Cortex of kidney (tissue), 1 donor: ENCODE measurements at places on chromosomes 6 and 20.

GRCh38 chr20:40207655-40208054 lies 481.4 kb downstream of the MAFB start:
- DNase-seq: no peak

DNA sequence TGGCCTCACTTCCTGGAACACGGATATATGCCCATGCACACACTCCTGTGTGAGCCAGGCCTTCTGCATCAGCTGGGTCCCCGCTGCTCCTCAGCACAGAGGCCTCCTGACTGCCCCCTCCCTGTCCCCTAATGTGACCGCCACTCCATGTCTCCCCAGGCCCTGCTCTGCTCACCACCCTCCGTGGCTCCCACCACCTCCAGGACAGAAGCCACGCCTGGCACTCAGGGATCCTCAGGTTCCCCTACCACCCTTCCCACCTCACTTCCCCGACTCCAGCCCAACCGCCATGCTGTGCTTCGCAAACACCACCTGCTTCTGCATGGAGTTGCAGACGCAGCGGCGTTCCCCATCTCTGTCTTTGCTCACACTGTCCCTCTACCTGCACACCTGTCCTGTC lies 4.3 kb upstream of the SRC start:
- no peak for DNase-seq

DNA sequence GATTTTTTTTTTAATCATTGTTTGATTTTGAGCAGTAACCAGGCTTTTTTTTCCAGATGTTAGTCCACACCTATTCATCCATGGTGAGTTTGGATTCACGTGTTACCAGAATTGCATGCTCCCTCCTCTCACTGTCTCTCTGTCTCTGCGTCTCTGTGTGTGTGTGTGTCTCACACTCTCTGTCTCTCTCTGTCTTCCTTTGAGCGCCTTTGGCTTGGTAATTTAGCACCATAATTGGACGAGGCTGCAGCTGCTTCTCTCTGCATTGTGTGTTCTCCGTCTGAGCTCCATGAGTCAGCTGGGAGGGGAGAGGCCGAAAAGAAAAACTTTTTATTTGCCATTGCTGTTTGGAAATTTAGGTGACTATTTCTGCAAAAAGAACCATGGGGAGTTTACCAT lies 3.4 kb downstream of the TFAP2B start:
- no peak for DNase-seq

GRCh38 chr6:133040094-133040802 lies 200.9 kb upstream of the EYA4 start:
- DNase-seq: no peak

DNA sequence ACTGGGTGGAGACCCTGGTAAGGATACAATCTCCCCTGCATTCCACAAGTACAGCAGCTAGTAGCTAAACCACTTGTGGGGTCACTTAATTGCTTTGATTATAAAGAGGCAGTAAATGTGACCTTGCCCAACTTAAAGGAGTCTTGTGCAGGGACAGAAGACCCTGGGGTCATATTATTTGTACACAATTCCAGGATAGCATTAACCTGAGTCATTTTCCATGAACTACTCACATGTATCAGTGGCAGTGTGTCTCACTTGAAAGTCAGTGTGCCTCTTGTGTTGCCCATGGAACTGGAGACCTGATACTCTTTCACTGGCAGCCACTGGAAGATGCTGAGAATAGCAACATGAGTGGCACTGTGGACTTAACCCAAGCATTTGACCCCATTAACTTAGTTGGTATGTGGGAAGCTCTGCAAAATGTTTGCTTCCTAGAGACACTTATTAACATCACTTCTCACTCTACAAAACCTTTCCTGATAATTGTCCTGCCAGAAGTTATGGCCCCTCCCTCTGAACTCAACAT lies 28.9 kb downstream of the CLIC5 start:
- no peak for DNase-seq

- no peak for DNase-seq
Observed at GRCh38 chr6:44500074-44500473, 112.6 kb downstream of the CDC5L start.

DNA sequence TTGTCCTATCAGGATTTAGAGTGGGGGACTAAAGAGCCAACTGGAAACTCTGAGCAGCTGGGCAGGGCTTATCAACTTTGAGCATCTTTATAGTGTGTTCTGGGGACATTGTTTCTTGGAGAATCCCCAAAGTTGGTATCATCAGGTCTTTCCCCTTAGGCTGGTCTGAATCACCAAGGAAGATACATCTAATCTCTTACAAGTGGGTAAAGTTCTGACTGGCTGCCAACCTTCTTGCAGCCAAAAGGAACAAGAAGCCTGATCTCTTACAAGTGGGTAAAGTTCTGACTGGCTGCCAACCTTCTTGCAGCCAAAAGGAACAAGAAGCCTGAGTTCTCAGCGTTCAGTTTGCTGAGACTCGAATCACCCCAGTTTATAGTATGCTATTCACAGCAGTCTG lies 1.6 kb upstream of the MED23 start:
- DNase-seq: no peak

GRCh38 chr6:5746053-5746758 lies 260.5 kb downstream of the NRN1 start:
- no peak for DNase-seq

GRCh38 chr20:49659056-49659455 lies 54.6 kb downstream of the B4GALT5 start:
- no peak for DNase-seq

DNA sequence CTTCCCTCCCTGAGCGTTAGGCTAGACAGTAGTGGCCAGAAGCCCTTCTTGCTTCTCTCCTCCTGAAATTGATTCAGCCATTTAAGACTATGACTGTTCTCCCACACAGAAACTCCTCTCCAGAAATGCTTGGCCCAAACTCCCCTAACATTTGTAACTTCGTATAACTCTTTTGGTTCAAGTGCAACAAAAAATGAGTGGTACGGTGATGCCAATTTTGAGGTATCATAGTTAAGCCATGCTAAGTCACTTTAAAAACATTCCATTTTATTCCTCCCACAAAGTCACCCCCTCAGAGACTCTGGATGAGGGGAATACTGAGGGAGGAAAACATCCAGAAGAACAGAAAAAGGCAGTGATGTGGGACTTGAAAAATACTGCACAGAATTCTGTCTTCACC lies 21.1 kb upstream of the ROS1 start:
- no peak for DNase-seq

- DNase-seq: no peak
Observed at GRCh38 chr20:37408302-37409193, 62.6 kb downstream of the SRC start.

DNA sequence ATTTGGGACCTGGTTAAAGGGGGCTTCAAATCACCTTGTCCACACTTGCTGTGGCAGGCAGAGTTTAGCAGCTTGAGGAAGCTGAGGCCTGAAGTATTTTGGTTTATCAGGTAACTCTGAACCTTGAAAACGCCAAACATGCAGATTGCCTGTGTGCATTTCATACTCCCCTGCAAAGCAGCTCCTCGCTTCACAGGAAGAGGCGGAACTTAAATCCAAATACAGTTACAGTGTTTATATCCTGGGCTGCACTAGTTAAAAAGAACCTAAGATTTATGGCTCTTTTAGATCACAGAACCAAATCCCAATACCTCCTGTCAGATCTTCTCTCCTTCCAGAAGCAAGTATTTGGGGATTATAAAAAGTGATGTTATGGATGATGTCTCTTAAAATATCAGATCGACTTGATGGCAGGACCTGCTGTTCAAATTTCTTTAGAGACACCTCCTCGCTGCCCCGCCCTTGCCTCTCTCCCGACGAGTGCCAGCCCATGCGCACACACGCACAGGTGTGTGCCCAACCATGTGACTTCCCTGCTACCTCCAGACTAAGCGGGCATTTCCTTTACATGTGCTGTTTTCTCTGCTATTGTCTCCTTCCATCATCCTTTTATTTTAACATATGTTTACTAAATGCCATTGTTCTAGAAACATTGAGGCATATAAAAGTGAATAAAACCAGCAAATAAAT lies 224.6 kb upstream of the FOXQ1 start:
- DNase-seq: no peak

DNA sequence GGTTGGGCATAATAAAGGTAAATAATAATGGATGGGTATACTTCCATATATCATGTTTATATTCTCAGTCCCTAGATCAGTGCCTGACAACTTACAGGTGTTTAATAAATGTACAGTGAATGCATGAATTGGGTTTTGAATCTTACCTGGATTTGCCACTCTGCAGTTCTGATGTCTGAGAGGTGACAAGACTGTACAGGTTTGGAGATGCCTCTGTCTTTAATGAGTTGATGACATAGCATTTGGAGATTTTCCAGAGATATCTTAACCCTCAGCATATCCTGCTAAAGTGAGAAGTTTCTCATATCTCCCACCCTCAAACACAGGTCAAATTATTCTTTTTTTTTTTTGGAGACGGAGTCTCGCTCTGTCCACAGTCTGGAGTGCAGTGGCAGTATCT lies 2.2 kb downstream of the ANKS1A start:
- no peak for DNase-seq

DNA sequence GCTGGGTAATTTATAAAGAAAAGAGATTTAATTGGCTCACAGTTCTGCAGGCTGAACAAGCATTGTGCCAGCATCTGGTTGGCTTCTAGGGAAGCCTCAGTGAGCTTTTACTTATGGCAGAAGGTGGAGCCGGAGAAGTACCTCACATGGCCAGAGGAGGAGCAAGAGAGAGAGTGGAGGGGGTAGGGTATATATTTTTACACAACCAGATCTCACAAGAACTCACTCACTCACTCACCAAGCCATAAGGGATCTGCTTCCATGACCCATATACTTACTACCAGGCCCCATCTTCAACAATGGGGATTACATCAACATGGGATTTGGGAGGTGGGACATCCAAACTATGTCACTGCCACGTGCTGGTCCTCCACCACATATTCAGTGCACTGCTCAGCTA lies 152.6 kb upstream of the PRND start:
- no peak for DNase-seq

DNA sequence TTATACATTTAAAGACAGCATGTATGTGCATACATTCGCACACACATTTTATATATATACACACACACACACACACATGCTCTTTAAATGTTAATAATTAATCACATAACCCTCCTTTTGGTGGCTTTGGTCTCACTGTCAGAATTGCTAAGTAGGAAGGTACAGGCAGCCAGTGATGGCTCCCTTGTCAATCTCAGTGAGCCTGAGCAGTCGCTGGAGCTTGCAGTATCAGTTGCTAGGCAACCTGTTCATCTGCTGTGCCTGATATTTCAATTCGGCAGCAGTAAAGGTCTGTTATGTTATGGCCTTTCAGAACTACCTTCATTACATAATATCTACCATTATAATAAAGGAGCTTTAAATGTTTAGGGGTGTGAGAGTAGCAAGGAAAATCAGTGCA lies 374.3 kb downstream of the LMBRD1 start:
- DNase-seq: no peak

DNA sequence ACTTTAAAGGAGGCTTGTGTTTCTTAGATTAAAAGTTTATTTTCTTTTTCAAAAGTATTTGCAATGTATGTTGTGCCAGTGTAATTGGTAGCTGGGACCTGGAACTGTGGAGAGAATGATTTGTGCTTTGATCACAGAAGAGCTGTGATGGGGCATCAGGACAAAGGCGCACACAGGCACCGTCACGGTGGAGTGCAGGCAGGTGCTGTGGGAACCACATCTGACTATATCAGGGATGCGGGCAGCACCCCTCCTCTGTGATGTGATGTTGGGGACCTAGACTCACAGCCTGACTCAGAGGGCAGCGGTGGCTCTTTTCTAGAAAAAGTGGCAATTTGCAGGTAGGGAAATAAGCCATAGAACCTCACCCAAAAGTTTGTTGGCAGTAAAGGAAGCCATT lies 34.5 kb downstream of the SYTL3 start:
- no peak for DNase-seq

GRCh38 chr6:41155132-41155805 lies 1.1 kb upstream of the TREML1 start:
- no peak for DNase-seq

DNA sequence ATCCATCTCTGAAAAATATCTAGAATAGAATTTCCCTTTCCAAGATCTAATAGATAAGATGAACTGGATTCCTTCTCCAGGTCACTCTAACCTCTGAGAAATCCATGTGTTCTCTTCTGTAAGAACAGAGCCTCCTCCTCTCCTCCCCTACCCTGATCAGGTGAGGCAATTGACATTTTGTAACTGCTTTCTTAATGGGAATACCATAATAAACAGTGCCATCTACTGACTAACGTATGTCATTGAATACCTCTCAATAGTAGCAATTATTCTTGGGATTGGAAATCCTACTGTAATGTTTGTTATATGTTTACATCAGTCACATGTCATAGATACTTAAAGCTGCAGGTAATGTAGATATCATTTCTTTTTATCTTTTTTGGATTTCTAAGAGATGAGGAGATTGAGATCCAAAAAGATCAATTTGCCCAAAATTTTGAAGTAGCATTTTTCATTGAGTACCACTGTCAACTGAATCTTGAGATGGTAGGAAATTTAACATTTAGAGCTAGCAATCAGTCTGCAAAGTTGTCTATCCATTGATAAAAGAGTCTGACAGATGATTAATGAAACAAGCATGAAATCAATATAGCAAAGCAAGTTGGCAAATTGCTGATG lies 365.8 kb upstream of the HSF2 start:
- DNase-seq: no peak

DNA sequence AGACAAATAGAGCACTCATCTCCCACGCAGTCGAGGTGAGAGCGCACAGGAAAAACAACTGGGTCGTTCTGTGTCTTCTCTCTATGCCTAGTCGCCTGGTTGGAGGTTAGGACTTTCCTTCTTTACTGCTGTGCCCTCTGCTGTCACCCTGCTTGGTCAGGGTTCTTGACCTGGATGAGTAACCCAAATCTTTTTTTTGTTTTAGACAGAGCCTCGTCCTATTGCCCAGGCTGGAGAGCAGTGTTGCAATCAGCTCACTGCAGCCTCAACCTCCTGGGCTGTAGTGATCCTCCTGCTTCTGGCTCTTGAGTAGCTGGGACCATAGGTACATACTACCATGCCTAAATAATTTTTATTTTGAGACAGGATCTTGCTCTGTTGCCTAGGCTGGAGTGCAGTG lies 24.5 kb downstream of the PRPF6 start:
- no peak for DNase-seq

GRCh38 chr6:38141085-38141484 lies 321.6 kb downstream of the ZFAND3 start:
- DNase-seq: no peak

DNA sequence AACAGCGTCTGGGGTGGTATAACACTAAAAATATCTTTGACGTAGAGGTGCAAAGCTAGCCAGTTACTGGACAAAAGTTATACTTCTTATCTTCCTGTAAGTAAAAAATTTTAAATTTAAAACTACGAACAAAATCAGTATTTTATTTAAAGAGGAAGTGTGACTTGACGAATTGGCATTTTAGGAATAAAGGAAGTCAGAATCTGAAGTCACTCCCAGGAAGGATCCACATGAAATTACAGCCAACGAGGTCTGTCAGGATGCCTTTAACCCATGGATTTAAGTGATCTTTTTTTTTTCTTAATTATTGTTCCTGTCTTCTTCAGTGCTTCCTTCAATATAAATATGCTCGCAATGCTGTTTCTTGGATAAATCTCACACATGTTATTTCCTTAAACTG lies 27.2 kb upstream of the SNX9 start:
- DNase-seq: no peak

DNA sequence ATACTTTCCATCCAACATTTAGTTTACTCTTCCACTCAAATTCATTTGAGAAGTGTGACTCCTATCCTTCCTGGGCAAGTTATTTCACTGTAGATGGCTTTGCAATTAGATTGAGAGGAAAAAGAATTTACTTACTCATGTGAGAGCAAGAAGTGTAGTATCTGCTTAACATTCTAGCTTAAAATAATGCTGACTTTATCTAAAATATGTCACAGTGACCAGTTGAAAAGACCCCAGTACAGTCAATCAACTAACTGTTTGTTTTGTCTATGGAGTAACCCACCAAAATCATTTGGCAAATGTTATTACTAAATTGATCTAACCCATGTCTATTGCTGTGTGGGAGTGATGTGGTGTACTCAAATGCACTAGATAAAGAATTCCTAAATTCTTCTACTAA lies 8.9 kb upstream of the TCF21 start:
- no peak for DNase-seq
